Astrocyte of the spinal cord (primary cell): ENCODE measurements at places on chromosomes 3 and 15.

GRCh38 chr15:101453123-101454120 is 36.1 kb downstream of the PCSK6 start:
- no peak for DNase-seq

DNA sequence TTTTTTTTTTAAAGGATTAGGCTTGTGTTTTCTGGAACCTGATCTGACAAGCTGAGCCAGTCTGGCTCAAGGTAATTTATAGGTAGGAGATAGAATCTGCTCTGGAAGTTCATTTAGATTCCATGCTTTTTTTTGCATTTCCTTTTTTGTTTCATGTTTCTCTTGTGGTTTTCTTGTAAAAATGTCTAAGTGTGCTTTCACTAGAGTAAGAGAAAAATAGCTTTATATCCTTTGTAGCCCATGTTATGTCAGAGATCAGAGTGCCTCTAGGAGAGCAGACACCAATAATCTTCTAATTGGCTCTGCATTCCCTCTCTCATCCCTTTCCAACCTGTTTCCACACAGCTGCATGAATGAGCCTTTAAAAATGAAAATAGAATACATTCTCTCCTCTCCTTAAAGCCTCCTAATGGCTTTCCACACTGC is 389.8 kb upstream of the KCNMB2 start:
- no peak for DNase-seq

- no peak for DNase-seq
Measured at GRCh38 chr15:78195735-78196201, 38.6 kb downstream of the ACSBG1 start.

- DNase-seq, result no peak
Measured at GRCh38 chr3:82084824-82085223, 323.4 kb upstream of the GBE1 start.

- DNase-seq, result no peak
Measured at GRCh38 chr3:19734453-19734852, 199.6 kb downstream of the EFHB start.

GRCh38 chr15:39787479-39787878 is 4.8 kb upstream of the FSIP1 start:
- peak; percentile 22 for DNase-seq

DNA sequence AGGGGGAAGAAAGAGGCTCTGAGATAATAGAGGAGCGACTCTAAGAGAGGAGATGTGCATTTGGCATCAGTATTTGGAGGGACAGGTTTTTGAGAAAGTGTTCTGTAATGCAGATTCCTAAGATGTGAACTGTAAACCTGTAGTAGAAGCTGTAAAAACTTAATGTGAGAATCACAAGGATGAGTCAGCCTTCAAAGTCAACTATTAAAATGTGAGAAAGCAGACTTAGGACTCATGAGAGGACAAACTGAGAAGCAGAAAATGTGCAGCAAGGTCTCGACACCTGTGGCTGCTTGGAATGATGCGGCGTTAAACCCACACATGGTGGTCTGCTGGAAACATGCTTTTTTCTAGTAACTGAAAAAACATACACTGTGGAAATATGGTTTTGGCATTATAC is 36.0 kb downstream of the USP13 start:
- peak; percentile 53 for DNase-seq

- DNase-seq, result no peak
Measured at GRCh38 chr3:186680869-186681268, 15.1 kb downstream of the HRG start.

- DNase-seq, result no peak
Measured at GRCh38 chr3:49454898-49455681, 15.0 kb upstream of the DAG1 start.

DNA sequence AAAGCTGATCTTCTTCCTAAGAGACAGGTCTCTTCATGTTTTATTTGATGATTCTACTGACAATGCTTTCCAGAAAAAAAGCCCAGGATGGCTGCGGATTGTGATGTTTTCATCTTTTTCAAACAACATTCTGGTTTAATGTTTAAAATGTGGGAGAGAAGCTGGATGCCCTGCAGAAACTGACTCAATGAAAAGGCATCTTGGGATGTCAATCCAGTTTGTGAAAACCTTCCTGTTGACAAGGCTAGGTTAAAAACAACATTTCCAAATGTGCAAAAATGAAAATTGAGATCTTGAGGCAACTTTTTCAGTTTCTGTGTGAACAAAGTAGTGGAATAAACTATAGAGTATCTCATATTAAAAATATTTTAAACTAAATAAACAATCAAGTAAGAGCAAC is 156.0 kb upstream of the MRPL3 start:
- DNase-seq, result no peak

- DNase-seq, result peak; percentile 8
Measured at GRCh38 chr3:116929505-116930222, 220.1 kb downstream of the TUSC7 start.

DNA sequence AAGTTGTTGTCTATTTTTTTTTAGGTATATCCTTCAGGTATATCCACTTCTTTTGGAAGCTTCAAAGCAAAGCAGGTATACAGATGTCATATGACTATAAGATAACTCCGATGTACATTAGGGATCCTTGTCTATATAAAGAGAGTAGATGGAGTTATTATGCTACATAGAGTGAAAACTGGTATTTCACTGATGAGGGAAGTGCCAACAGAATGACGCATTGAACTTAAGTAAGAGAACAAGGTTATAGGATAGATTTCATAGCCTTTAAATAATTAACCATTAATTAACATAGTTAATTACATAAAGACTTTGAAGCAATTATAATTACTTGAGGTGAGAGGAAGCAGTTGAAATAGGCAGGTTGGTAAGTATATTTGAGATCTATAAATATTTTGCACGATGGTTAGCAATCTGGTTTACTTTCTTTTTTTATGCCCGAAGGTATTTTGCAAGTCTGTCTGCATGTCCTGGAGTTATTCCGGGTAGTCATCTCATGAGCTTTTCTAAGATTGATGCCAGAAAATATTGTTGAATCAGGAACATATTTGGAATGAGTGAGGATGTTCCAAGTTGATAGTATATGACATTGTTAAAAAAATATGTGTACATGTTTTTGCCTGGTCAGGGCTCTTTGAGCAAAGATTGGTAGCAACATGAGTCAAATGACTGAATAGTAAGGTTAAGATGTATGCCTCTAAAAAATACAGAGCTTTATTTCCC is 299.5 kb upstream of the KCNMB2 start:
- DNase-seq, result peak; percentile 16

DNA sequence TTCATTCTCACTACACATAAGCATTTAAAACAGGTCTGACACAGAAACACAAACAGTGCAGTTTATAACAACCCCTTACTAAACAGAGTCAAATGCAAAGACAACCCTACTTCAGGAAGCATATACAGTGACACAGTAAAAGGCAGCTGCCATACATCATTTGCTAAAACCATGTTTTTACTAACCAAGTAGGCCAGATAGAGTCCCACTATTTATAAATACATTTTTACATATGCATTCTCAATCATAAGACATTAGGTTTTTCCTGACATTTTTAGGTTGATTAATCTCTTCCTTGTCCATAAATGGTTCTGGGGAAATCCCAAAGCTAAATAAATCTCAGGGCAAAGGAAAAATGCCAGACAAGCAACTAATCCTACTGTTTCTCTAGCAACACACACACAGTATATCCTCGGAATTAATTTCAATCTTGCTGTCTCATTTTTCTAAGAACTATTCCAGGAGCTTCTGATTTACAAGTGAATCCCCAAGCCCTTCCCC is 39.0 kb downstream of the CHAC1 start:
- DNase-seq, result no peak

- DNase-seq, result no peak
Measured at GRCh38 chr3:58627941-58628340, 38.6 kb downstream of the FAM3D start.

GRCh38 chr15:92460023-92460422 is 66.3 kb downstream of the ST8SIA2 start:
- DNase-seq, result no peak

GRCh38 chr3:79973917-79974595 is 206.3 kb upstream of the ROBO1 start:
- peak; percentile 54 for DNase-seq

DNA sequence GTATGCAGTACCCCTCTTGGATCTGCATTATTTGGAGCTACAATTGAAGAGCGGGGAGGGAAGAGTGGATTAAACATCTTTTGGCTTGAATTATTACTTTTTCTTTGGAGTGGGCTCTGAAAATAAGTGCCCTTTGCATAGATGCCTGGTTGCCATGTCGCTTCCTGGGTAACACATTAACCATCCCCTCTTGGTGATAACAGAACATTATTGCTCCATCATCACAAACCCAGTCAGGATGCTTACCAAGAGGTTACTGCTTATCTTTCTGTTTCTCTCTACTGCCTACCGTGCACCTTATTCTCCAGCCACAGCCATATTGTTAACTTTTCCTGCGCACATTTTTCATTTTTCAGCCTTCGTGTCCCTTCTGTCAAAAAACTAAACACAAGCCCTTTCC is 42.7 kb upstream of the CLRN1 start:
- DNase-seq, result no peak

DNA sequence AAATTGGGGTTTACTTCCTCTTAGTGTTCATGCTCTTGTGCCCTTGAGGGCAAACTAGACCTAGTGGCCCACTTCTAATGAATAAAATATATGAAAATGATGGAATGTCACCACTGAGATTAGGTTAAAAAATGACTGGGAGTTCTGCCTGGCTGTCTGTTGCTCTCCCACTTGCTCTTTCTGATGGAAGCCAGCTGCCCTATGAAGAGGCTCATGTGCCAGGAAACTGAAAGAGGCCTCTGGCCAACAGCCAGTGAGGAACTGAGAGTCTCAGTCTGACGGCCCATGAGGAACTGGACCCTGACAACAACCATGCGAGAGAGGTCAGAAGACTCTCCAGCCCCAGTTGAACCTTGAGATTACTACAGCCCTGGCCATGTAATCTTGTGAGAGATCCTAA is 107.1 kb upstream of the FHIT start:
- no peak for DNase-seq

DNA sequence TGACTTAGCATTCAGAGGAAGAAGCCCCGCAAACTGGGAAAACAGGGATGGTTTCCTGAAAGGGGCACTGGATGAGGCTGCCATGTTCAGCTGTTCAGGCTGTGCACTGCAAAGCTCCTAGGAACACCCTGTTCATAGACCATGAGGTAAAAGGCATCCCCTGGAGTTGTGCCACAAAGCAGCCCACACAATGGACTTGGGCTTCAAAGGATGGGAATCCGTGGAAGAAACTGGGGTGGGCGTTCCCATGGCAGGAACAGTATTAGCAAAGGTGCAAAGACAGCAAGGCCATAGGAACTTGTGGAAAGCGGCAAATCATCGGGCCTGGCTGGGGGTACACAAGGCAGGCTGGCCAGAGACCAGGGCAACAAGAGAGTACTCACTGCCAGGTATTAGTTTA is 8.9 kb downstream of the OXTR start:
- DNase-seq, result no peak

DNA sequence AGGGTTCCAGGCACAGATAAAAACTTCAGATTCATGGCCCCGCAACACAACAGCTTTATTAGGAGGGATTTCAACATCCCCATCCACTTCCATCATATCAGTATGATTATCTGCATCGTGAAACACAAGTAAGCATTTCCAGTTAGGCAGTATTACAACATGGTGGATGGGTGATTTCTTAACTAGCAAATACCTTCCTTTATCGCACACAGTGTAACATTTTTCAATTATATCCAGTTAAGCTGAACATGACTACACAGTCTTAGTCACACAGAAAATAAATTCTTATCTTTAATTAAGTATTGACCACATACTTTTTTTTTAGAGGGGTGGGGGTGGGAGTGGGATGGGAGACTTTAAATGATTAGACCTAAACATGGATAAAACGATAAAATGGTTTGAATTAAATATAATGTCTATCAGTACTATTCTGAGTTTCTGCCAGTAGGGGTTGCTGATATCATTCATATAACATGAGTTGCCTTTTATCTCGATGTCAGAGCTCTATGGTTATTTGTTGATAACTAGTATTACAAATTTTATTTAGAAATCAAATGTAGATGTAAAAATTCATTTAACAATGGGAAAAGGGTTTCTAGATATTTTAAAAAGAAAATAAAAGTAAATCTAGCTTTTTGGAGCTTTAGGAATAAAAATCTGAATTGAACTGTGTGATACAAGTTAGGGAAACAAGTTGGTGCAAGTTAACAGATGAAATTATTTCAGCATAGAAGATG is 146.6 kb downstream of the TBL1XR1 start:
- DNase-seq, result peak; percentile 71

DNA sequence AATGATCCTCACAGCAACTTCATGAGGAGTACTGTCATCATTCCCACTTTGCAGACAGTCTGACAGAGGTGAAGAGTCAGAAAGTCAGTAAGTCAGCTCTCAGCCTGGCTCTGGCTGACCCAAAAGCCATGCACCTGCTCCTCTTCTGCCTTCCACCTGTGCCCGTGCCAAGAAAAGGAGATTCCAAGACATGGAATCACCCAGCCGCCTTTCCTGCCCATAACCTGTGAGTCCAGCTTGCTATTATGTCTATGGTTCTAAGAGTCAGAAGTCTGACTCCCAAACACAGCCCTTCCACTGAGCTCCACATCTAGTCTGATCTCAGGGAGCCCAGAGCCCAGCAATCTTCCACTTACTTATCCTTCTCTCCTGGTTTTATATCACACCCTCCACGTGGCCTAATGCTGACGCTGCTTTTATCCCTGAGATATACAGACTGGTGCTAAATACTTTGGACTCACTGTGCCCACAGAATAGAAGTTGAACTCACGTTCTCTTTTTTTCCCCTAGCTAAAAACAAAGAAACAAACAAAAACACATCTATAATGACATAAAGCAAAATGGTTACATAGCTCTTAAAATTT is 66.0 kb downstream of the PLD1 start:
- DNase-seq, result no peak

DNA sequence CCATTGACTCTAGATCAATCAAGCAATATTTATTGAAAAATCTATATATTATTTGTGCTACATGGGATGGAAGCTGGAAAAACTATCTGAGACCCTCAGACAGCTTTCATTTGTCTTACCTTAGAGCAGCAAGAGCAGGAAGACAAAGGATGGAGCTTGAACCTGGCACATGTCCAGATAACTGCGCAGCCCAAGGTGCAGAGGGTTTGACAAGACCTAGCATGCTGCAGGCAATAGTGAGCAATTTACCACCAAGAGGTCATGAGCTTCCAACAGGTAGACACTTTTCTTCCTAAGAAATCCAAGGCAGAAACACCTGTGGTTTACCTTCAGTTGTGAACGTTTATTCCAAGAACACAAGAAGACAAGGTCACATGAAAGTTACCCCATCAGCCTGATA is 214.7 kb upstream of the NECTIN3 start:
- no peak for DNase-seq

GRCh38 chr15:81174792-81175327 is 21.8 kb upstream of the IL16 start:
- no peak for DNase-seq
